OCI-M1 (cell line): ENCODE measurements at places on chromosomes 16 and 17.
A peak's percentile ranks its signal among the peaks of the same experiment; 100 is the strongest.

- DNase-seq, result peak; percentile 85
These were observed 125.3 kb downstream of the ANKRD11 start for GRCh38 chr16:89365044-89365467.

DNA sequence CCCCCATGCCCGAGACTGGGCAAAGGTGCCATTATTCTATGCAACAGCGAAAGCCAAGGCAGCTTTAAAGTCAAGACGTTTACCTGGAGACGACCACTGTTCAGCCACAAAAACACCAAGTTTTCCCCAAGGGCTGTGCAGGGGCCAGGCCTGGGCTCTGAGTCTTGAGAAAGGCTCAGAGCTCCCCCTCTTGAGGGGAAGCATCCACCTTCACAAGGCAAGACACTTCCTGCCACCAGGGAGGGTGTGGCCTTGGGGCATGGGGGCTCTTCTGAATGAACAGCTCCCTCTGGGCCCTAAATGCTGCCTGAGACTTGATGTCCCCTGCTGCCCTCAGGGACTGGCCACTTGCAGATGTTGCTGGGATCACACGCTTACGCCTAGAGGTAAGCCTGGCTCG is 26.5 kb downstream of the PDIA2 start:
- no peak for DNase-seq

DNA sequence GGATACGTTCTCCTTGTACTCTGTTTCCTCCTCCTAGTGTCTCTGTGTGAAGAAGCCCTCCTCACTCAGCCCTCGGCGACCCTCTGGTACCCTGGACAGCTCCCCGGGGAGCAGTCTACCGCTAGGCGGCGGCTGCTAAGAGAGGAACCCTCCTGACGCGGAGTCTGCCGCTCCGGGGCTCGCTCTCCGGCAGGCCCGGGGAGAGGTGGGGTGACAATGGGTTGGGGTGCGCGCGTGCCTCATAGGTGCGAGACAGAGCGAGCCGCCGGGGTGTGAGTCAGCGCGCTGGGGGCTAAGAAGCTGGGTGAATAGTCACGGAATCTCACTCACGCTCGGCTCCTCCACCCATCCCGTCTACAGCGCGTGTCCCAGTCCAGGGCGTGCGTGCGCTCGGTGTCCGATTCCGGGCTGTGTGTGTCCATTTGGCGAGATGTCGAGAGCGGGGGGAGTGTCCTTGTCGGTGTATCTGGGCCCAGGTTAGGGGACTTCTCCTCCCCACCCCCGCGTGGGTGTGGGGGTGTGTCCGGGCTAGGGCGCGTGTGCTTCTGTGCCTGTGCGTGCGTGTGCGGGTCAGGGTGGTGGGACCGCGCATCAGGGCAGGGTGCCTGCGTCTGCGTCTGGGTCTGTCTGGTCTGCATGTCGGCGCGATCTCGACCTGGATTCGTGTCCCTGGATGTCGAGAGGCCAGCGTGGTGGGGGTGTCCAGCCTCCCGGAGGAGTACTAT is 577 bp upstream of the HS3ST2 start:
- DNase-seq, result no peak

GRCh38 chr17:50187751-50188530 is 13.5 kb downstream of the COL1A1 start:
- DNase-seq, result no peak

- DNase-seq, result no peak
These were observed 263.9 kb upstream of the TBX2 start for GRCh38 chr17:61135782-61136181.

- no peak for DNase-seq
These were observed 327.7 kb downstream of the BCAS3 start for GRCh38 chr17:61005358-61005757.

- no peak for DNase-seq
These were observed 46.8 kb upstream of the TMEM97 start for GRCh38 chr17:28272166-28272565.
